ENCODE measurements at places on chromosomes 4 and X.

DNA sequence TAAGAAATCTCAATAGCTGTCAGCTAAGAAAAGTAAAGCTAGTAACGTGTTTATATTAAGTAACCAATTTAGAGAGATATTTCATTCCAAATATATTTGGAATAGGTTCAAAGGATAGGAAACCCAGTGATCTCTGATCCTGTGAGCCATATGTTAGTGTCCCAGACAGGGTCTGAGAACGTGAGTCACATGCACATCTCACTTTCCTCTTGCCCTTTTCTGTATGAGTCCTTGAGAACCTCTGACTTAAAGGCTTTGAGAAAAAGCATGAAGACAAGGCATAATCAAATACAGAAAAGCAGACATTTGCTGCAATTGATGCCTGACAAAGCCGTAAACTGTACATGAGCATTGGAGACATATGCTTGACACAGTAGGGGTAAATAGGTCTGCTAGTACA, 655.1 kb upstream of the ADGRL3 start:
- DNase-seq, result no peak

DNA sequence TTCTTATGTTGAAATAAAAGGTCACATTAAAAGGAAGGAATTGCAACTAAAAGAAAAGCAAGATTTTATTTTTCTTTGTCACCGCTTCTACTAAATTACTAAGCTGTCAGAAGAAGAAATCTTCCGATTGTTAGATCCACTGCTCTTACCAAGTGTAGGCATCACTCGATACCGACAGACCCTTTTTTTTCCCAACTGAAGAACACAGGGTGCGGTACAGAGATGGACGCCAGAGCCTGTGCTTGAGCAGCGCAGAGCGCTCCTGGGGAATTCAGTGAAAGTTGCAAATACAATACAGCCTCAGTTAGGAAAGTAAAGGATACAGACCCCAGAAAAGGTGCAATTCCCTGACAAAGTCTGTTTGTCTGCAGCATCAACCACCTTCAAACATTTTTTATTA, 94.9 kb upstream of the WDR17 start:
- no peak for DNase-seq

DNA sequence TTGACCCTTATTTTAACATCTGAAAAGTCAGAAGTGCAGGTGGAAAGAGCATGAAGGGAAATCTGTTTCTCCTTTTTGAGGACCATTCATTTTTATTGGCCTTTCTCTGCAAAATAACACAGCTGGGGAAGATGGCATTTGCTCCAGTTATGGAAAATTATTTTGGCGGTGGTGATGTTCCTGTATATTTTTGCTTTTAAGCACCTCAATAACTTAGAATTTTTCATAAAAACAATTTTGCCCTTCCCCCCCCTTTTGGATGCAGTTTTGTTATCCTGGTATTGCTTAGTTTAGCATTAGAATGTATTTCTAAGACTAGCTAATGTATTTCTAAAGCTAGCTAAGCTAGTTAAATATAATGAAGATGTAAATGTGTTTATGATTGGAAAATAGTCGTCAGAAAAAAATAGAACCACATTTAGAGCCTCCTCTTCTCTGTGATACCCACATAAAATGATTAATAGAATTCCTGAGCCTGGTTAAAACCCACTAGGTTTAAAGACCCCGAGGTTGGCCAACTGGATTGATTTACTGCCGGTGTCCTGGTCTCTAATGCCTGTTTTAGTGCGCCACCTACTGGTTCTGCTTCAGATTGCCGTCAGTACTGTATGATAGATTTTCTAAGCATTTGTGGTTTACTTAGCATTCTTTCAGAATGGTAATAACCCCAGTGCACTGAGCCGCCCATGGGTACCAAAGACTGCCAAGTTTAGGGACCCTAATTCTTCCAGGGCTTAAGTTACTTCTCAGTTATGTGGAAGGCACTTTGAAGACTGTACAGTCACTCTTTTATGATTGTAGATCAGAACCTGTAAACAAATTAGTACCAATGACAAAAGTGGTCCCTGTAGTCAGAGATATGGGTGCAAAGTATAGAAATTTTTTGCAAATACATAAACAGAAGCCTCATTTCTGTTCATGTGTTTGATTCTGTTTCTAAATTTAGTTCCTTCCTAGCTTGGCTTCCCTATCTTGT, 11.4 kb downstream of the KLF3 start:
- peak; percentile 84 for DNase-seq

DNA sequence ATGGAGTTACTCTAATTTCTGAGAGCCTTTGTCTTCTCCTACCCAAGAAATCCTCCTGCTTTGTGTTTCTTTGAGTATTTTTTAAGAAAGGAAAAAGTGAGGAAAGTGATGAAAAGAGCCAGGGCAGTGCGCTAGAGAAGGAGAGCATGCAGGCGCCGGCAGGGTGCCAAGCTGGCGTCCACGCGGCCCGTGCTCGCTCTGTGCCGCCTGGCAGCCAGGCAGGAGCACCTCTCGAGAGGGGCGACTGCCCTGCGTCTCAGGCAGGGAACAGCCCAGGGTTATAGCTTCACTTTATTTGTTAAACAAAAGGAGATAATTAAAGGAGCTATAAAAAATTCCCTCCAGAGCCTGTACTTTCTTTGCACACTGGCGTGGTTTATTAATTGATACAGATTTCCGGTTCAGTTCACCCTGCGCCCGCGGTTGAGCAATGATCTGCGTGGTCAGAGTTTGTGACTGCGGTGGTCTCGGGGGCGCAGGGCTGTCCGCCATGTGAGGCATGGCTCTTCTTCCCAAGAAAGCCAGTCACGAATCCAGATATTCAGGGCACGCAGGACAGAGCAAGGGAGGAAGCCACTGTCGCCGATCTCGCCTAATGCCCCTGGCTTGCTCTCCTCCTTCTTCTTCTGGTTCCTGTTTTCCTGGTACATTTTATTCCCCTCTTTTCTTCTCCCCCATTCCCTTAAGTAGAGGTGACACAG, 110.8 kb upstream of the PAQR3 start:
- DNase-seq, result no peak

- no peak for DNase-seq
Measured at GRCh38 chr4:88582493-88582892, 9.8 kb upstream of the HERC3 start.

DNA sequence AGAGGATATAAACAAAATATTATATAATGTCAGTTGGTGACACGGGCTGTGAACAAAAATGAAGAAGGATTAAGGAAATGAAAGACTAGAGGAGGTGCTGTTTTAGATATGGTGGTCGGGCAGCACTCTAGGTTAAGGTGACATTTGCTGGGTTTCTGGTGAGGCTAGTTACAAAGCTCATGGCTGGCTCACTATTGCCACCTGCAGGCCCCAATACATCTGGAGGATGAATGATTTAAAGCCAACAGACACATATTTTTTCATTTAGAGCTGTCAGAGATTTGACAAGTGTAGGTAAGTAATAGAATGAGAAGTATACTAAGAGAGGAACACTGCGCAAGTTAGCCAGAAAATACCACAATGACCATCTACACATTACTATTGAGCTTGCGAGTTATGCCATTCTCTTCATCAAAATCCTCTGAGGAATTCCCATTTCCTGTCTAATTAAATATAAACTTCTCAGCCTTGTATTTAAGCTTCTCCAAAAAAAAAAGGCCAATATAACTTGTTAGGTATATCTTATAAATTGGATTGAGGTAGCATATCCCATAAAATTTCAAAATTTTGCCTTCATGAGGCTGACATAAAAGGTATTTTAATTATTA, 6.4 kb upstream of the FGG start:
- peak; percentile 40 for DNase-seq

GRCh38 chrX:112738347-112739033, 58.8 kb upstream of the LHFPL1 start:
- DNase-seq, result peak; percentile 2

GRCh38 chrX:1261285-1261684, 7.3 kb upstream of the CSF2RA start:
- DNase-seq, result no peak
